NCI-H748 treated with DMSO at 0.1 percent for 48 hours (cell line): ENCODE measurements at places on chromosomes 1 and 21.

- no peak for DNase-seq
These were observed 84.8 kb upstream of the WARS2 start for GRCh38 chr1:119225265-119225664.

DNA sequence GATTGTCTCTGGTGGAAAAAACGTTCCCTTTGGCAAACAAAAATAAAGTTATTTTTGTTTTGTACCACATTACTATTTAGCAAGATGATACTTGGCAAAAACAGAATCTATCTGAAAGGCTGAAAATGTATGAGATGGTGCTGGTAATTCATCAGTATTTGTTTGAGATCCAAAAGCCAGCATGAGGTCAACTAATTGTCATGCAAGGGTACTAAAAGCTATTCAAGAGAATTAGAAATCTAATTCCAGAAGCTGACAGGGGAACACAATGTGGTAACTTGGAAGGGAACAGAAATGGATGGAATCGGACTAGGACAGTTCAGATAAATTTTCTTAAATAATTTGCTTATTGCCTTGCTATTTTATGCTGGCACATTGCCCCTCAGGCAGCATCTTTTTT lies 263.8 kb downstream of the KCNT2 start:
- no peak for DNase-seq

GRCh38 chr1:183566026-183566425 lies 24.2 kb downstream of the NCF2 start:
- DNase-seq = no peak

DNA sequence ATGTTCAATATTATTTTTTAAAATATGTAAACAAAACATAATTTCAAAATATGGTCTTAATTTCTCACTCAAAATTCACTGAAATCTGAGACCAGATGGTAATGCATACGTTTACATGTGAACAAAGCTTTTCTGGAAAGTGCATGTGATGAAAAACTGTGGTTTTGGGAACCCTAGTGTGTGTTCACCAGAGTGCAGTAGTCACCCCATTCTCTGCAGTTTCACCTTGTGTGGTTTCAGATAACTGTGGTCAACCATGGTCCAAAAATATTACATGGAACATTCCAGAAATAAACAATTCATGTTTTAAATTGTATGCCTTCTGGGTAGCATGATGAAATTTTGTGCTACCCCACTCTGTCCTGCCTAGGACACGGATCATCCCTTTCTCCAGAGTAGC lies 2021.9 kb downstream of the MRPL39 start:
- no peak for DNase-seq

DNA sequence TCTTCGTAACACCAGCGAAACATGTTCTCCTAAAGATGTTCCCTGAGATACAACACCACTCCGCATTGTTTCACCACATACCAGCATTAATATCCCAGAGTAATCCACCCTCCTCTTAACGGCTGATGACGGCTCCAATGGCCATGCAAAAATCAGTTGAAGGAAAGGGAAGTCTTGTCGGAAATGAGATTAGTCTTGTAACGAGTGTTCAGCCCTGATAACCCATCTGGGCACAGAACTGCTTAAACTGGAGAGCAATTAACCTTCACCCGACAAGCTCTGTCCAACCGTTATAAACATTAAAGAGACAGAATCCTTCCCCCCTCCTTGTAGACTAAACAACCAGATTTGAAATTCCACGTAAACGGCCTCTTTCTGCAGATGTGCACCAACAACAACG lies 21.9 kb downstream of the ERG start:
- no peak for DNase-seq

GRCh38 chr1:84339503-84339902 lies 38.0 kb downstream of the SAMD13 start:
- no peak for DNase-seq

DNA sequence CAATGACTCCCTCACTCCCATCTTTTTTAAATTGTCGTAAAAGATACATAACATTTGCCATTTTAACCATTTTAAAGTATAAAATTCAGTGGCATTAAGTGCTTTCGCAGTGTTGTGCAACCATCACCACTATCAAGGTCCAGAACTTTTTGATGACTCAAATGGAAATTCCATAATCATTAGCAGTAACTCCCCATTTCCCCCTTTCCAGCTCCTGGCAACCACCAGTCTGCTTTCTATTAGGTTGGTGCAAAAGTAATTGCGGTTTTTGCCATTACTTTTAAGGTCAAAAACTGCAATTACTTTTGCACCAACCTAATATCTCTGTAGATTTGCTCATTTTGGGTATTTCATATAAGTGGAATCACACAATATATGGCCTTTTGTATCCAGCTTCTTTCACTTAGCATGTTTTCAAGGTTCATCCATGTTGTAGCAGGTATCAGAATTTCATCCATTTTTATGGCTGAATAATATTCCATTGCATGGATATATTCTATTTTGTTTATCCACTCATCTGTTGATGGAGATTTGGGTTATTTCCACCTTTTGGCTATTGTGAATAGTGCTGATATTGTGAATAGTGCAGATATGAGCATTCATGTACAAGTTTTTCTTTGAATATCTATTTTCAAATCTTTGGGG lies 159.7 kb downstream of the HIVEP3 start:
- DNase-seq = no peak

GRCh38 chr21:45816794-45817193 lies 164.8 kb upstream of the COL6A1 start:
- DNase-seq = no peak

DNA sequence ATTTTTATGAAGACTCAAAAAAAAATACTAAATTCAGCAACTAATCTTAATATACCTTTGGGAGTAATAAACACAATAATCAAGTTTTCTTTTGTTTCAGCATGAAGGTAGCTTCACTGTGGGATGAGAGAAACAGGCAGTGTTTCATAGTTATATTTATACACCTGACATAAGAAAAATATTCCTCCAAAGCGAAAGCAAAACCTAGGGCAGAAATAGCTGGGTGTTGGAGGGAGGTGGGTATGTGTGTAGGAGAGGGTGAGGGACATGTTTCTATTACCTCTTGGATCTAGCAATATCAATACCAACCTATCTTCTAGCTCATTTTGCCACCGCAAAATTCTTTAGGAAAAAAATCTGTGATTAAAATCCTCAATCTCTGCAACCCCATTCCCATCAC lies 24.9 kb upstream of the MAN1A2 start:
- DNase-seq = no peak

- no peak for DNase-seq
These were observed 715.0 kb upstream of the ADAMTS5 start for GRCh38 chr21:27681841-27682240.
